ENCODE measurements at places on chromosomes 5 and 9.

GRCh38 chr9:119284587-119285337, 84.5 kb downstream of the BRINP1 start:
- DNase-seq = no peak

DNA sequence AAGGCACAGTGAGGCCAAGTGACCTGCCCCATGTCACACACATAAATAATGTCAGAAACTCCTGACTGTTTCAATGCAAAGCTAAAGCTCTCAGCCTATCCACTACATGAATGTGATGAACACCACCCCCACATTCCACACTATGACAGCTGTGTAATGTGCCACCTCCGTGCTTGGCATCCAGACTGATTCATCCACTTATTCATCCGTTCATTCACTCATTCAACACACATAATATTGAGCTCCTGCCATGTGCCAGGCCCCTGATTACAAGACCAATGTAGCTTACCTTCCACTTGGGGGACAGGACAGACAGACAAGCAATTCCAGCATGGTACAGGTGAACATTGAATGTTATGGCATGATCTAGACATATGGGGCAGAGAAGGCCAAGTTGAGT, 46.2 kb upstream of the FABP6 start:
- DNase-seq = no peak

DNA sequence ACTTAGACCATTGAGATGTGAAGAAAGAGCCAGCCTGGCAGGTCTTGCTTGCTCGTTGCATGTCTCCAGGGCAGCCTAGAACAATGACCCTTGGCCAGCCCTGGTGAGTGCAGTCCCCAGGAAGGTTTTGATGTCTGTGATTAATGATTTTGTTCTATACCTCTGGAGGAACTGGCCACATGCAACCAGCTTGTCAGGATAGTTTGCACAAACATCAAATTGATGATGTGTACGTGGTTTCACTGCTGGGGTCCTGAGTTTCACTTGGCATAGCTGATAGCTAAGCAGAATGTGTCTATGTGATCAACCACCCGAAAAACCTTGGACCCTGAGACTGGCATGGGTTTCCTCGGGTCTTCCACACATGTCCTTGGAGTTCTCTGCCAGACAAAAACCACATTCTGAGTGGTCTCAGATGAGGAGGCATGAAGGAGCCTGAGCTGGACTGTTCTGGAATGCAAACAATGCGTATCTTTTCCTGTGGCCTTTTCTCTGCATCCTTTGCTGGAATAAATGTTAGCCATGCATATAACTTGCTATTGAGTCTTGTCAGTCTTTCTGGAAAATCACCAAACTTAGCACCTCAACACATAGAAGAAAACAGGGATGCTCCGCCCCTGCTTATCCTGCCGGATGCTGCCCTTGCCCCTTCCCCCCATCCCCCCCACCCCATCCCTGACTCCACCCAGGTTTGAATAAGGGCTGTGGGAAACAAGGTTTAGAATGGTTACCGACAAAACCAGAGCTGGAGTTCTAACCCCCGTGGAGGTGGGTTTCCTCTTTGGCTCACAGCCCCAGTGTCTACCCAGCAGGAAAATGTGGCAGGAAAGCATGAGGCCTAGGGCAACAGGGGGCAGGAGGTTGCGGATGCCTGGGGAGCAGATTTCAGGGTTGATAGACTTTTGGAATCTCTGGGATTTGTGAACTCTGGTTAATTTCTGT, 50.1 kb upstream of the ANKRD33B start:
- DNase-seq = no peak

DNA sequence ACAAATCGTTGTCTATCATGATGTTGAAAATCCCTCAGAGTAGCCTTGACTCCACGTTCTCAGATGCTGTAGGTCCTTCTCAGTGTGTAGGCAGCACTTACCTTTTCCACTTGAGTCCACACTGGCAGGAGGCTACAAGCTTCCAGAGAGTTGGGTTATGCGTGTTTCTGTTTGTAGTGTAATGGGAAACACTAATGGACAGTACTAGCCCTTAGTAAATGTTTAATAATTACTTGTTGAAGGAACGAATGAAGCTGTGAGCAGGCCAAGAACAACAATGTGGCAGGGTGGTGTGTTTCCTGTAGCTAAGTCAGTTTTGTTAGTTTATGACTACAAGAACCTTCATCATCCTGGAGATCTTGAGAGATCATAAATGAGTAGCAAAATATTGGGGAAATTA, 83.5 kb downstream of the ARHGAP26 start:
- DNase-seq = no peak

- no peak for DNase-seq
These were observed 183.4 kb upstream of the NR3C1 start for GRCh38 chr5:143586781-143587362.

DNA sequence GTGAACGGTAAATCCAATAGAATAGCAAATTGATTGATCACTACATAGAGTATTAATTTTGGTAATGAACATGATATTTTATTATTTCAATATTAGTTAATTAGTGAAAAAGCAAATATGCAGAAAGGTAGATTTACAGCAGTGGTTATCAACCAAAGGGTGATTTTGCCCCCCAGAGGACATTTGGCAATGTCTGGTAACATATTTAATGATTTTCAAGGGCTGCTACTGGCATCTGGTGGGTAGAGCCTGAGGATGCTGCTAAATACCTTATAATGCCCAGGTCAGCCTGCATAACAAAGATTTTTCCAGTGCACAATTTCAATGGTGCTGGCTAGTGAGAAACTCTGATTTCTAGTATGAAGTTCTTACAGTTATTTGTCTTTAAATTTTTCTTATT, 1313.7 kb downstream of the PTPRD start:
- DNase-seq = no peak

DNA sequence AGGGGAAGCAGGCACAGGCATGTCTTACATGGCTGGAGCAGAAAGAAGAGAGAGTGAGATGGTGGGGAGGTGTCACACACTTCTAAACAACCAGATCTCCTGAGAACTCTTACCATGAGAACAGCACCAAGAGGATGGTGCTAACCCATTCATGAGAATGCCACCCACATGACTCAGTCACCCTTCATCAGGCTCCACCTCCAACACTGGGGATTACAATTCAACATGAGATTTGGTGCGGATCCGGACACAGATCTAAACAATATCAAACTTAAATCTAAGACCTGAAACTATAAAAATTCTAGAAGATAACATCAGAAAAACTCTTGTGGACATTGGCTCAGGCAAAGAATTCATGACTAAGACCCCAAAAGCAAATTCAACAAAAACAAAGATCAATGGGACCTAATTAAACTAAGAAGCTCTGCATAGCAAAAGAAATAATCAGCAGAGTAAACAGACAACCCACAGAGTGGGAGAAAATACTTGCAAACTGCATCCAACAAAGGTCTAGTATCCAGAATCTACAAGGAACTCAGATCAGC, 65.4 kb downstream of the SPATA31C2 start:
- no peak for DNase-seq

GRCh38 chr5:67364381-67364970, 167.9 kb upstream of the CD180 start:
- no peak for DNase-seq

- no peak for DNase-seq
These were observed 46.5 kb downstream of the ZNF474 start for GRCh38 chr5:122175852-122176251.

DNA sequence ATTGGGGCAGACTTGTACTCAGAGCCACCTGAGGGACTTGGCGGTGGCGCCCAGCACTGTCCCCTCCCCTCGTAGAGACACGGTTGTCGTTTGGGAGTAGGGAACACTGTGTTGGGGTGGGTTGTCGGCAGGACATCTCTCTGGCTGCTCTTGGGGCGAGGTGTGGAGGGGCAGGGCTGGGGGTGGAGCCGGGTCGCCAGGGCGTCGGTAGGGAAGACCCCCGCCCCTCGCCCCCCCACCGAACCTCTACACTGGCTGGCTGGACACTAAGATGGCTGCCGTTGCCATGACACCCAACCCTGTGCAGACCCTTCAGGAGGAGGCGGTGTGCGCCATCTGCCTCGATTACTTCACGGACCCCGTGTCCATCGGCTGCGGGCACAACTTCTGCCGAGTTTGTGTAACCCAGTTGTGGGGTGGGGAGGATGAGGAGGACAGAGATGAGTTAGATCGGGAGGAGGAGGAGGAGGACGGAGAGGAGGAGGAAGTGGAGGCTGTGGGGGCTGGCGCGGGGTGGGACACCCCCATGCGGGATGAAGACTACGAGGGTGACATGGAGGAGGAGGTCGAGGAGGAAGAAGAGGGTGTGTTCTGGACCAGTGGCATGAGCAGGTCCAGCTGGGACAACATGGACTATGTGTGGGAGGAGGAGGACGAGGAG, 778 bp downstream of the TRIM41 start:
- DNase-seq = peak; percentile 54

DNA sequence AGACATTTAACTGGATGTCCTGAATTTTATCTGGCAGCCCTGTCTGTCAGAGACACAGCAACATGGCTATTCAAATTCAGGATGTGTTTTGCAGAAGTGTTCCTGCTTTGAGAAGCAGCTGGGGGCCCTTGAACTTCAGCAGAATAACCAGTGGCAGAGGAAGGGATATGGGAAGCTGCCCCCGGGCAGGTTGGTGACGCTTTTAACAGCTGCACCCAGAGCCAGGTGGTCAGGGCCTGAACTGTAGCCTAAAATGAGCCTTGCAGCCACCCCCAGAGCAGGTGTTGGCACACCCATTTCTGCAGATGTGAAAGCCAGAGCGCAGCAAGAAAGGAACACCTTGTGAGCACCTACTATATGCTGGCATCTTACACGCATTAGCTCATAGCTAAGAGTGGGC, 128.7 kb upstream of the BOD1 start:
- no peak for DNase-seq

DNA sequence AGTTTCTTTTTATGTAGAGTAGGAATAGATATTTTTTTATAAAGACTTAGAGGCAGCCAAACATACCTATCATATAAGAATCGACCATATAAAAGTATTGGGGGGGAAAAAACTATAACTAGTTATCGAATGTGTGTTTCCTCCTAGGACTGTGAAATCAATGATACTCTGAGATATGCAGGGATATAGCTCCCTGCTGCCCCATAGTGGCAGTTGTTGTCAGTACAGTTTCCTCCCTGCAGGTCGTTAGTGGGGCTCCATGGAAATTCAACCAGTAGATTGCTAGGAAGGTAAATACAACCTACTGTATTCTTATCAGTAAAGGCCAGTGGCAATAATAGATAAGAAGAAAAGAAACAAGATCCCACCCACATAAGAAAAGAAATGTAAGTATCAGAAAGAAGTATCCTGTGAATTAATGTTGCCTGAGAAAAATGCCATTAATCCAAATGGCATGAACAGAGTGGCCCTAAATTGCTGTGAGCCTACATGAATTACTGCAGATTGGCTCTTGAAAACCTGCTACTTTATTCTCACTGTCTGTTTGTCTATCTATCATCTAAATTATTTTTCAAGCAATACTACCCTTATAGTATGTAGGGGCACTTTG, 136.9 kb upstream of the FBN2 start:
- no peak for DNase-seq

GRCh38 chr5:61268871-61269270, 63.2 kb upstream of the ZSWIM6 start:
- DNase-seq = no peak

GRCh38 chr5:178074266-178074952, 38.9 kb upstream of the N4BP3 start:
- no peak for DNase-seq

DNA sequence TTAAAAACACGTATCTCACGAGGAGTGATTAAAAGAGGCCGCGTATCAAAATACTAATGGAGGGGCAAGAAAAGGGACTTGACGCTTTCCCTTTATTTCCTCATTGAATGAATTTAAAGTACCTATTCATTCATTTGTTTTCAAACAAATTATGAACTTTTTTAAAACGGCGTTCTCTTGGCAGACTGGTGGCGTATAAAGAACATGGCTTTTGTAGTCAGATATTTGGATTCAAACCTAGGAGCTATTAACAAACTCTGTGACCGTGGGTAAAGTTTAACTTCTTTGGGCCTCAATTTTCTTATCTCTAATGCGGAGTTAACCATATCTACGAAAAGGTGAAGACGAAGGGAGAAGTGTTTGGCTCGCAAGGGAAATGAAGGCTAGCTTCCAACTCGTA, 876 bp downstream of the CAAP1 start:
- no peak for DNase-seq

DNA sequence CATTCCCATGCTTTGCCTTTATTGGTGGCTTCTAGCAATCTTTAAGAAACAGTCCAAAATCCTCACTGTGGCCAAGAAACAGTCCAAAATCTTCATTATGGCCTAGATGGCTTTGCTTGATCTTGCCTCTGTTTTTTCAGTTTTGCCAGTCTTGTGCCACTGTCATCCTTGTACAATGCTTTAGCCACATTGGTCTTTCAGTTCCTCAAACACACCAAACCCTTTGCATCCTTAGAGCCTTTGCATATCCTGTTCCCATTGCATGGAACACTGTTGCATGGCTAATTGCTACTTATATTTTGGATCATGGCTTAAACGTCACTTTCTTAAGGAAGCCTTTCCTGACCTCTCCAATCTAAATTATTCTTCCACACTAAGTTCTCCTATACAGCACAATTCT, 22.1 kb downstream of the MRRF start:
- DNase-seq = no peak

GRCh38 chr5:66869347-66869746, 273.2 kb downstream of the MAST4 start:
- DNase-seq = no peak

DNA sequence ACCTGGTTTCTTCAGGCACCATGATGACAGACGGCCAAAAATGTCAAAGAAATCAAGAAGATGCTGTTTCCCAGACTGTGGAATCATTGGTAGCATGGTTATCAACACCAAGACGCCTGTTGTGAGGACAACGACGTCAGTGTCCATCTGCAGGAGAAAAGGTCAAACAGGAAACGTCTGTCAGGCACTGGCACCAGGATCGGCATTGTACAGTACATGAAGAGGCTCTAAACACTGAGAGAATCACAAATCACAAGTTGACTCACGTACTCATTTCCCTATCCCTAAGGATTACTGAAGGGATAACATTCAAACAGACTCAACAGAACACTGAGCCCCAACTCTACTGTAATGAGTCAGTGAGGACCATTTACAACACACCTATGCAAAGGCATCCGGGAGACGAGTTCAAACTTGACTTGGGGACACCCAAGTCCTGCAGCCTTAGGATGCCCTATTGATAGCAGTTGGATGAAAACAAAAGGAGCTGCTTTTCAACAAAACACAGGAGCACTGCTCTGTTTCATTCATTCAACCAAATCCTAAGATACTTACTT, 21.0 kb downstream of the TSC1 start:
- no peak for DNase-seq

GRCh38 chr9:32136700-32137339, 247.6 kb upstream of the ACO1 start:
- DNase-seq = no peak
